SJSA1 (cell line): ENCODE measurements at places on chromosomes 7 and 10.

- no peak for DNase-seq
These were observed 557 bp upstream of the ZNF282 start for GRCh38 chr7:149194799-149195179.

GRCh38 chr10:60711496-60711895 is 66.8 kb upstream of the CDK1 start:
- no peak for DNase-seq

- no peak for DNase-seq
These were observed 120.9 kb upstream of the LRRTM3 start for GRCh38 chr10:66804962-66805361.

- no peak for DNase-seq
These were observed 153.4 kb upstream of the NPY start for GRCh38 chr7:24130631-24131030.

DNA sequence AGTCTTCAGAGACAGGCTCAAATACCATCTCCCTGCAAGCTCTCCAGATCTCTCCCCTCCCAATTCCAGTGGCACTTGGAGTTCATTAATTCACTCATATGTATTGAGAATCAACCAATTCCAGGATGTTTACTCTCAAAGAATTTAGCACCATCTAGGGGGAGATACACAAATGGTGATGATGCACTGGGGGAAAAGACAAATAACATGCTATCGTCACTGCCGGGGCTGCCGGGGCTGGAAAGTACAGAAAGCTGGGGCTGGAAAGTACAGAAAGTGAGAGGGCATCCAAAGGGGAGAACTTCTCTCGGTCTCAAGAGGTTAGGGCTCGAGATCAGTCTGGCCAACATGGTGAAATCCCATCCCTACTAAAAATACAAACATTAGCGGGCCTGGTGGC is 118.7 kb downstream of the MKX start:
- no peak for DNase-seq

DNA sequence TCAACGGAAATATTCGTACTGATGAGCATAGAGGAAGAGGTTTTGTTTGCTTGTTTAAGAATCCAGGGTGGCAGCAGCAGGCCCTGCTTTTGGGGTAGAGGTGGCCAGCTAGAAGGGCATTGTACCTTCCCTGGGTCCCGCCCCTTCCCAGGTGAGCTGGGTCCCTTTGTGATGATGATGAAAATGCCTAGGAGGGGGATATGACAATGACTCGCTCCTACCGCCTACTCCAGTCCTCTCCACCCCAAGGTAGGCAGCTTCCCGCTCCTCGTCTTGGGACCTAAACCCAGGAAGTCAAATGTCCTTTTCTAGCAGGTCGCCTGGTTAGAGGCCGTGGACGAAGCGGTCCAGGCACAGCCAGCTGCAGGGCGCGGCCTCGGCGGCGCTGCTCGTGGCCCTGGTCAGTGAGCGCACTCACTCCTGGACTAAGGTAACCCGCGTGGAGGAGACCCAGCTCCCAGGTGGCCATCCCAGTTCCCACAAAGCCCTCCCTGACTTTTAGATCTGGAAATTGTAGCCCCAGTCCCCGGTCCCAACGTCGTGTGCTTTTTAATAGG is 141.4 kb downstream of the LSMEM1 start:
- DNase-seq: no peak

DNA sequence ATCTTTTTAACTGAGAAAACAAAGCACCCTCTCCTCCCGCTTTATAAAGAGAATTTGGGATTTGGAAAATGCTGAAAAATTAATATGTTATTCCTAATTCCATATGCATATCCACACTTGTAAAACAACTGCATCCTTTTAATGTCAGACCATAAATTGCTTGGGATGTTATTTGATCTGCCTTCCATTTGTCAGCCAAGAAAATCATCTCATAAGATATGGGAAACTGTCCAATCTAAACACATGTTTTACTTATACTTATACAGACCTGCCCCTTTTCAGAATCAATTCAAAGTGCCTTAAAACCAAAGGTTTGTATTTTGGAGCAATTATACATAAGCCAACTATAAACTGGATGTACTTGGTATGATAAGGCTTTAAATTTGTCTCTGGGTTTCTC is 595.5 kb upstream of the PFKP start:
- no peak for DNase-seq
